ENCODE measurements at places on chromosomes 1 and 21. TPM values are rescaled to one million over a fixed set of nuclear protein-coding genes. Genes with fewer than 3 reads are reported as not detected.

CD1C gene
- not detected for total RNA-seq

EPHA8 gene
- not detected for total RNA-seq

PLPPR4 gene
- not detected for total RNA-seq

SPRR1B gene
- not detected for total RNA-seq

CITED4 gene
- total RNA-seq: 12.3 TPM

AADACL3 gene
- total RNA-seq: not detected

RIIAD1 gene
- not detected for total RNA-seq

TAL1 gene
- 4.2 TPM for total RNA-seq
